Calu3 (cell line): ENCODE measurements at places on chromosomes 3 and 15.
A peak's percentile ranks its signal among the peaks of the same experiment; 100 is the strongest.

DNA sequence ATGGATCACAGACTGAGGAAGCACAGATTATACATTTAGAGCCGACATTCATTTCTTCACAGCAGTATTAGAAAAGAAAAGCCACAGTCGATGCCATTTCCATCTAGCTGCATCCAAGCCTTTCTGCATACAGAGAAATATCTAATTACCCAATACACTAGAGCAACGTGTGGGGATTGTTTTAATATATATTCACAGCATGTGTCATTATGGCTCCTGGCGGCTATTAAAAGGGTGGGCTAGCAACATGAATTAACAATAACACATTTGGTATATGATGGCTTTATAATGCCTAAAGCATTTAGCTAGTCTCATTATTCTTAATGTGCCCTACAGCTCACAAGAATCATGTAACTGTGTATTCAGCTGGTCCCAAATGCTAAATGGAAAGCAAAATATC, 1030.5 kb downstream of the FHIT start:
- H3K4me1 ChIP-seq, result no peaks in the 10 kb centered on the region
- no peak for DNase-seq
- H3K36me3 ChIP-seq, result no peaks in the 10 kb centered on the region
- no peaks in the 10 kb centered on the region for H3K27me3 ChIP-seq
- no peak overlapping the region for H3K27ac ChIP-seq
- no peak overlapping the region for H3K4me3 ChIP-seq

- no peaks in the 10 kb centered on the region for H3K27me3 ChIP-seq
- peak within 1 kb of the TSS; percentile 82 for H3K27ac ChIP-seq
- H3K36me3 ChIP-seq, result peaks cover 80% of the 10 kb centered on the region
- peak within 1 kb of the TSS; percentile 82 for H3K4me3 ChIP-seq
Observed at GRCh38 chr15:100918690-100919480, at the start of gene LRRK1. Gene LRRK1 (plus strand): TSS chr15:100919357. CDS start chr15:100924633, 5,276 bp downstream.

- no peak for DNase-seq
- no peak overlapping the region for H3K27ac ChIP-seq
- no peak overlapping the region for H3K4me3 ChIP-seq
- H3K4me1 ChIP-seq, result peaks cover 5% of the 10 kb centered on the region
- H3K36me3 ChIP-seq, result no peaks in the 10 kb centered on the region
Observed at GRCh38 chr15:80203361-80203885, 48.6 kb downstream of the CTXND1 start.

- peaks cover 6% of the 10 kb centered on the region for H3K4me1 ChIP-seq
- peak; percentile 20 for DNase-seq
- no peak overlapping the region for H3K4me3 ChIP-seq
- no peak overlapping the region for H3K27ac ChIP-seq
Observed at GRCh38 chr3:111081008-111081545, 9.5 kb downstream of the NECTIN3 start.
